ENCODE measurements at places on chromosomes 11 and 22. TPM values are rescaled to one million over a fixed set of nuclear protein-coding genes. Genes with fewer than 3 reads are reported as not detected.

DNA sequence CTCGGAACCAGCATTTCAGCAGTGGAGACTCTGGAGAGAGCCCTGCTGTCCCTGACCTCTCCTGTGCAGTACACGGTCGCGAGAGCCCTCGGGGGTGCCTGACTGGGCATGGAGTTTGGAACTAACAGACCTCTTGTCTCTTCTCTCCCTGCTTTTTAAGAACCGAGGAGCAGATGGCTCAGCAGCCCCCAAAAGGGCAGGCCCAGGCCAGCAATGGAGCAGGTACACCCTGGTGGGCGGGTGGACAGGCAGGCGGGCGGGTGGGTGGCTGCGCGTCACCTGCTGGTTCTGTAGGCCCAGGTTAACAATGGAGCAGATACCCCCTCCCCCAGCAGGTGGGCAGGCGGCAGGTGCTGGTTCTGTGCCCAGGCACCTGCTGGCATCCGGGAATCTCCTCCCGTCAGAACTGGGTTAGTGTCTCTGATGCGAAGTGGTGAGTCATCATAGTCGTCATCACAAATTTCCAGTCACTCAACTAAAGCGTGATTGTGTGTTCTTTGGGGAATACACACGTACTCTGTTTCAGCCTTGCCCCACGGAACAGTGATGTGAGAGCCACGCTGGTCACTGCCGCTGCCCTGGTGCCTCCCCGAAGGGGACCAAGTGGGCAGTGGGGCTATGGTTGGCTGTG, 41.1 kb downstream of the GRAMD4 start:
- no peak overlapping the region for H3K4me3 ChIP-seq
- no peaks in the 10 kb centered on the region for H3K27me3 ChIP-seq
- H3K36me3 ChIP-seq = no peaks in the 10 kb centered on the region
- H3K4me1 ChIP-seq = peaks cover 4% of the 10 kb centered on the region
- DNase-seq = peak; percentile 56

DNA sequence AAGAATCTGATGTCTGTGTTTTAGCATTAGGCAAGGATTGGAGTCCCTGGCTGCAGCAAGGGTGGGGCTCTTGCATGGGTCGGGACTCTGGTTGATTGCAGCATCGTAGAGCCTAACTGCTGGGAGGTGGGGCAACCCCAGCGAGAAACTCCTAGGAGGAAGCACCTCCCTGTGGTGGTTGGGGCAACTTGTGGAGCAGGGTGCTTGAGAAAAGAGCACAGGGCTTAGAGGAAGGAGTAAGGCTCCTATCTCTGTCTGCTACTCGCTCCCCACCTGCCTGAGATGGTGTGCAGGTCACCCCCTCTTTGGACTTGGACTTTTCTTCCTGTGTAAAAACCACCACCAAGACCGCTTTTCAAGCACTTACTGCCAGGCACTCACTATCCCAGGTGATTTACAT, 15.6 kb downstream of the SREBF2 start:
- peaks cover 12% of the 10 kb centered on the region for H3K4me1 ChIP-seq
- H3K27ac ChIP-seq = no peak overlapping the region
- no peaks in the 10 kb centered on the region for H3K27me3 ChIP-seq
- H3K4me3 ChIP-seq = no peak overlapping the region
- no peak for DNase-seq

- DNase-seq = peak; percentile 1
- peak overlapping the region; percentile 47 for H3K4me3 ChIP-seq
- H3K4me1 ChIP-seq = peaks cover 11% of the 10 kb centered on the region
- peaks cover 29% of the 10 kb centered on the region for H3K27me3 ChIP-seq
- H3K27ac ChIP-seq = no peak overlapping the region
Measured at GRCh38 chr11:122440811-122441665, 214.5 kb upstream of the UBASH3B start.

GRCh38 chr11:67289226-67289650, at the start of gene ANKRD13D:
Gene ANKRD13D (plus strand): TSS chr11:67289303. CDS start chr11:67289461, 158 bp downstream.
- peak within 1 kb of the TSS; percentile 70 for H3K27ac ChIP-seq
- DNase-seq = no peak
- peaks cover 15% of the 10 kb centered on the region for H3K36me3 ChIP-seq
- H3K4me1 ChIP-seq = peaks cover 37% of the 10 kb centered on the region
- H3K27me3 ChIP-seq = no peaks in the 10 kb centered on the region

GRCh38 chr11:65338676-65339075, 5.0 kb downstream of the DPF2 start:
- H3K36me3 ChIP-seq = peaks cover 27% of the 10 kb centered on the region
- H3K27me3 ChIP-seq = no peaks in the 10 kb centered on the region
- no peak overlapping the region for H3K4me3 ChIP-seq
- peaks cover 13% of the 10 kb centered on the region for H3K4me1 ChIP-seq

- H3K27ac ChIP-seq = peak overlapping the region; percentile 99
- peaks cover 100% of the 10 kb centered on the region for H3K4me1 ChIP-seq
- peak; percentile 96 for DNase-seq
- H3K4me3 ChIP-seq = no peak overlapping the region
- H3K36me3 ChIP-seq = peaks cover 60% of the 10 kb centered on the region
Measured at GRCh38 chr22:36331306-36331911, 56.4 kb downstream of the MYH9 start.

DNA sequence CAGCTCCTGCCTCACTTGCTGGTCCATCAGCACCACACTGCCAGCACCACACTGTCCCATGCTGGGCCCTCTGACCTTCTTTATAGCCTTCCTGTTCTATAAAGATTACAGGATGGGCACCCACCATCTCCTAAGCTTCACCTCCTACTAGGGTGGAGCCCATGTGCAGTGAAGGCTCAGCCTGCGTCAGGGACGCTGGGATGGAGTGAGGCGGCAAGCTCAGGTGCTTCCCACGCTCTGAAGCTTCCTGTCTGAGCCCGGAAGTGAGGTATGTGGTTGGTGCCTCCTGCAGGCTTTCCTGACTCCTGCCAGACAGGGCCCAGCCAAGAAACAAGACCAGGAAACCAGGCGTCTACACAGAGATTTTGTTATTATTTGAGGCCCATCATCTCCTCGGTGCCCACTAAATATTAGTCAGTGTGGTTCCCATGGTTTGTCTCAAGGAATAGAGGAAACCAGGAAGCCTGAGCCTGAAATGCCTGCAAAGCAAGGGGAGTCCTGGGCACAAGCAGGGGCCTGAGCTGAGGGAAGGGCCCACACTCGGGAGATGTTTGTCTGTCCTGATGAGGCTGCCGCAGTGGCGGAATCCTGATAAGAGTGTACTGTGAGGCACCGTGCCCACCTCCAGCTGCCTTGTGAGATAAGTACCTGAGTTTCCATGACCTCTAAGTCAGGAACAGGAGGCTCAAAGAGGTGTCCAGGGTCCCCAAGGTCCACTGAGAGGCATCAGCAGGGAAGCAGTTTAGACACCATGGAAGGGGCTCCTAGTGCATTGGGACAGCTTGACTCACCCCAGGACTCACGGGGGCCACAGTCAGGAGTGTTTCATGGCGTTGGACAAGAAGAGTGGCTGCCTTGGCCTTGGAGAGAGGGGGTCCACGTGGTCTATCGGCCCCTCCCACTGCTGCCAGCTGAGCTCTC, 22.0 kb downstream of the RSPH14 start:
- H3K36me3 ChIP-seq = no peaks in the 10 kb centered on the region
- H3K27me3 ChIP-seq = no peaks in the 10 kb centered on the region
- H3K27ac ChIP-seq = no peak overlapping the region
- no peak overlapping the region for H3K4me3 ChIP-seq
- no peaks in the 10 kb centered on the region for H3K4me1 ChIP-seq
- DNase-seq = no peak

SEZ6L gene
- 2.2 TPM for total RNA-seq

PPP1R14B gene
- 370 TPM for total RNA-seq

All from astrocyte (in vitro differentiated cells and primary cell).